Activated CD8-positive, alpha-beta memory T cell treated with anti-CD3 and anti-CD28 coated beads for 48 hours (primary cell): ENCODE measurements at places on chromosomes 7 and 10.

DNA sequence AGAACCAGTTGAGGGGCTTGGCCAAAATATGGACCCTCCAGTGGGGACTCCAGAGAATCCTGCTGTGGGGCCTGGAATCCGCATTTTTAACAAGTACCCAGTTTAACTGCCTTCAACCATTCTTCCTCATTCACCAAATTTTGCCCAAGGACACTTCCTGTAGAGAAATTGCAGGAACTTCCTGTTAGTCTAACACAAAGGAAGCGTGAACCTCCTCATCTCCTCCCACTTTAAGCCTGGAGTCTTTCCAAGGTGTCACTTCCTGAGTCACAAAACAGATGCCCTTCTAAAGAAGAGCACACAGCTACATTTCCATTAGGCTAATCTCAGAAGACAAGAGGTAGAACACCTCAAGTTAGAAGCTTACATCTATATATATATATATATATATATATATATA, 188.4 kb downstream of the PPP1R17 start:
- DNase-seq, result no peak

DNA sequence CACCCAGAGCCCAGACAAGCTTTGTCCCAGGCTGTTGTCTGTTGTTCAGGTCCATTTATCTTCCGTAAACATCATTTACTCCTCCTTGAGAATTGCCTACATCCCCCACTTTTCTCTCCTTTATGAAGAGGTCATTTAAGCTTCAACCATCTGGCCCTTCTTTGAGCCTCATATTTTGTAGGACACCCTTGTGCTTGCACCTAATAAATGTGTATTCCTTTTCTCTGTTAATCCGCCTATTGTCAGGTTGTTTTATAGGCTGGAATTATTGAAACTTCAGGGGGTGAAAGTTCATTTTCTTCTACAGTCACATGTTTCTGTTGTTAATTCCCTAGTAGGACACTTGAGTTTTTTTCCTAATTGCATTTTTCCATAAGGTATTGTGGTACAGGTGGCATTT, 19.6 kb upstream of the CTTNBP2 start:
- DNase-seq, result no peak

DNA sequence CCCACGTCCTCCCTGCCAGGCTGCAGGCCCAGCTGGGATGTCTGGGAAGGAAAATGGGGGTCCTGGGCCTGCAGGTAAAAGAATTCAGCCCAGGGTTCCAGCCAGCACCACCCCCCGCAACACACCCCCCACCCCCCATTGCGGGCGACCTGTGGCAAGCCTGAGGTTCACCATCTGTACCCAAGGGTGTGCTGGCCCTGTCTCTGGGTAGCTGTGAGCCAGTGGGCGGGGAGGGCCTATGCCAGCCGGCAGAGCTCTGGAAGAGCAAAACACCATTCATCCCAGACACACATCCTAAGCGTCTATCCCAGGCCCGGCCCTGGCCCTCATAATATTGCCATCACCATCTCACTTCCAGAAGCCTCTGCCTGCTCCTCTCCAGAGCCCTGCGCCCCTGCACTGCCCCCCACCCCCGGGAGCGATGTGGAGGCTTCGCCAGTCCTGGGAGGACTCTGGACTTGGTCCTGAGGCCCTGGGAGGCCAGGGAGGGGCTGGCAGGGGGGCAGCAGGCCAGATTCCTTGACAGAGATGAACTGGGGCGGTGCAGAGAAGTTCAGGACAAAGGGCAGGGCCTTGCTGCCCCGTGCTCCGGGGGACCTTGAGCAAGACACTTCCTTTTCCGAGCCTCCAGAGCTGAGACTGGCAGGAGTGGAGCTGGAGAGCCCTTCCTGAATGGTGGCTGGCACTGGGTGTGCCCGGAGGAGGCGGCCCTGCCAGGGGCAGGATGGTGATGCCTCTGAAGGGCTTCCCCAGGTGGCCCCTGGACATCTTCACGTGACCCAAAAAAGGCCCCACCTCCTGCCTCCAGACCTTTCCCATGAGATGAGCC, 8.7 kb upstream of the TTYH3 start:
- no peak for DNase-seq

DNA sequence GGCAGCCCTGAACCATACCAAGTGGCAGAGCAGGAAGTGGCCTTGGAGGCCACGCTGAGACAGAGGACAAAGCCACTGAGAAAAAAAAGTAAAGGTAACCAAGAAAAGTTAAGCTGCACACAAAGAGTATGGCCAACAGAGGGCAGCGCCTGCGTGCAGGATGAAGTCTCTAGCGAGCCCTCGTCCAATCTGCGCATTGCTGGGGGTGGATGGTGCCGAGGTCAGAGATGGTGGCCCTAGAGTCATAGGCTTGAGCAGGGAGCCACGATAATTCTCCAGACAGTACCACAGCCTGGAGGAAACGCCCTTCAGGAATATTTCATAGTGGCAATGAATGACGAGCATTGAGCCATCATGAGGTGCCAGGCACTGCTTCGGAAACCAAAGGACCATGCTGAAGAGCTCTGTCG, 9.7 kb downstream of the ATP6V0E2 start:
- DNase-seq, result no peak

DNA sequence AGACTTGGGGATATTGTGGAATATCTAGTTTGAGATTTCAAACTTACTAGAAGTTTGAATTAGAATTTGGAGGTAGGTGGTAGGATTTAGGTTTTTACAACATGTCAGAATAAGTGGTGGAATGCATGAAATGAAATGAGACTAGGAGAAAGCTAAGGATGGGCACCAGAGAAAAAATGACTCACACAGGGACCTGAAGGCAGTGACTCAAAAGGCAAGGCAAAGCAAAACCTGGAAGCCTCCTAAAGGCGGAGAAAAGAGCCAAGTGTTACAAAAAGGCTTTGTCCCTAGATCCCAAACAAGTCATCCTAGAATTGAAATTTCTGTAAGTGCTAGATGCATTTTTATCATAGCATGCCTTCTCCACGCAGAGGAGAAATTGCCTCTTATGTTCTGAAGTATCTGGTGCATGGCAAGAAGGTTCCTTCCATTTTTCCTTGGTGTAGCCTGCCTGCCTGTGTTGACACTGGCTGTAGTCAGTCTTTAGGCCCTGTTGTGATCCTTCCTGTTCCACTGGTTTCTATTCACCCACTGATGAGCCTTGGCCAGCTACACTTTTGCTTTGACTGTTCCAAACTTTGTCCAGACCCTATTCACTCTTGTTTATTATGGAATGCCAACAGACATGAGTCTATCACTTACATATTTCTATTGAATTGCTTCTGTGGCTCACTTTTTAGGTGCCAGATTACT, 109.3 kb downstream of the ETV1 start:
- no peak for DNase-seq

GRCh38 chr7:149610441-149611011, 112.9 kb upstream of the ZNF746 start:
- DNase-seq, result no peak

DNA sequence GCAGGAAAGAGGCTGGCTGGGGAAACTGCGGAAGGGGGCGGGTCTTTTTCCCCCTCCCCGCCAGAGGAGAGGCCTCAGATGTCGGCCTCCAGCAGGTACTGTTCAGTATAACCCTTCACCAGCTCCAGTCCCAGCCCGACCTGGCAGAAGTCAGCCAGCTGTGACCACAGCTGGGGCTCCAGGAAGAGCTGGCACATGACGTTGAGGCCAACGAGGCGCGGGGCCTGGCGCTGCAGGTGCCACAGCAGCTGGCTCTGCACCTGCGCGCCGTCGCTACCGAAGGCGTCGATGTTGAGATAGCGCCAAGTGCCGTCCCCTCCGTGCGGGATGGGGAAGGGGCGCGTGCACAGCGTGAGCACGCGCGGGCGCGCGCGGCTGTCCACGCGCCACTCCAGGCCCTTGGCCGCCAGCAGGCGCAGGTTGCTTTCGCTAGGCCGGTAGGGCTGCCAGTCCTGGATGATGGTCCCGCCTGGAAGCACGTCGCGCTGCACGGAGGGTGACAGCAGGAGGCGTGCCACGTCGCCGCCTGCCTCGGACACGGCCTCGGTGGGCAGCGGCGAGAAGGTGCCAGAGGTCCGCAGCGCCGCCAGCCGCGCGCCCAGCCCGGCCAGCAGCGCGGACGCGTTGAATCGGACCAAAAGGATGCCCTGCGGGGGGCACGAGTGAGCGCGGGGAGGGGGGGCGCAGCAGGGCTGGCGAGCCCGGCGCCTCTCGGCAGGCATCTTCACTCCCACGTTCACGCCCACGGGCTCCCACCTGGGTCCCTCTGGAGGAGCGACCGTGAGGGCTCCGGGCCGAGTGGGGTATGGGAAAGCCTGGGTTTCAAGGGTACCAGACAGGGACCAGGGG, 6.9 kb upstream of the VGF start:
- no peak for DNase-seq

- no peak for DNase-seq
Measured at GRCh38 chr7:64618785-64619456, 47.0 kb upstream of the ZNF107 start.

DNA sequence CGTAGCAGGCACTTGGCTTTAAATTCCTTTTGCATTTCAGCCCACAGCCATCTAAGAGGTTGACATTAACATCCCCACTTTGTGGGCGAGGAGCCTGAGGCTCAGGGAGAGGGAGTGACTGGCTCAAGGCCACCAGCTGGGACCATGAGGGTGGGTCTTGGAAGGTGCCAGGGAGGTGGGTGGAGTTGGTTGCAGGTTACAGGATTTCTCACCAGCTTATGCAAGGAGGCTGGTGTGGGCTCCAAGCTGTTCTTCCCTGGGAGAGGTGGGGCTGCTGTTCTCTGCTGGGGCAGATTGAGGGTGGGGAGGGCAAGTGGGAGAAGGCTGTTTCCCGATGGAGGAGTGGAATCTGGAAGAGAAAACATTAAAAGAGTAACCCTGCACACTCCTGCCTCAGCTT, 14.1 kb upstream of the C10orf95 start:
- no peak for DNase-seq

DNA sequence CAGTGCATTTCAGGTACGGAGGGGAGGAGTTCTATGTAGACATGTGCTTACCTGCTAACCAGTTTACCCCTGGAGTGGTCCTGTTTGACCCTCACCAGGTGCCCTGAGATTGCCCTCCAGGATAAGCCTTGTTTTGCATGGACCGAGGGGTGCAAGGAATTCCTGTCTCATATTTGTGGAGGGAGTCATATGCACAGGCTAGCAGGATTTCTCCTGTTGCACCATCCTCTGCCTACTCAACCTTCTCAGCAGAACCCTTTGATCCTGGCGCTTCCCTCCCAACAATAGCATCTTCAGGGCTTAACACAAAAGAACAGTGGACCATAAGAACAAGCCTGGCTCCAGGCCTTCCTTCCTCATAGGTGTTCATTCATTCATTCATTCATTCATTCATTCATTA, 7.2 kb downstream of the TRPV6 start:
- no peak for DNase-seq

DNA sequence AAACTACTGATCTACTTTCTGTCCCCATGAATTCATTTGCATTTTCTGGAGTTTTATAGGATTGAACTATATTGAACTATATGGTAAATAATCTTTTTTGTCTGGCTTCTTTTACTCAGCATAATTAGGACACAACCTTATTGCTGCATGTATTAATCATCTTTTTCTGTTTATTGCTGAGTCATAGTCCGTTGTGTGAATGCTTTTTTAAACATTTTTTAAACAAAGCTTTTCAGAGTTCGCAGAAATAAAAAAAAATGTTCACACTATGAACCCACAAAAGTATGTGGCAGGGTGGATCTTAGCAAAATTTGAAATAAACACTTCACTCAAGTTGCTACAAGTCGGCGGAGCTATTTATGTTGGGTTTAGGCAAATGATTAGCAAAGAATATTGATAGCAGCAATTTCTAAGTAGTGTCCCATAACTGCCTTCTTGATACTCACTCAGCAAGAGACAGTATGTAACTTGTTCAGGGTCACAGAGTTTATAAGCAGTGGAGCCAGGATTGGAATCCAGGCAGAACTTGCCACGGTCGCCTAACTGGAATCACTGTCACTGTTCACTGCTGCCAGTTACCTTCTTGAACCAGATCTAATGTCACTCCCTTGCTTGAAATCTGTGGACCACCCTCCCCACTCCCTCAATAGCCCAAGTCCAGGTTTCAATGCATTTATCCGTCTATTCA, 5.6 kb downstream of the CH25H start:
- DNase-seq, result no peak

DNA sequence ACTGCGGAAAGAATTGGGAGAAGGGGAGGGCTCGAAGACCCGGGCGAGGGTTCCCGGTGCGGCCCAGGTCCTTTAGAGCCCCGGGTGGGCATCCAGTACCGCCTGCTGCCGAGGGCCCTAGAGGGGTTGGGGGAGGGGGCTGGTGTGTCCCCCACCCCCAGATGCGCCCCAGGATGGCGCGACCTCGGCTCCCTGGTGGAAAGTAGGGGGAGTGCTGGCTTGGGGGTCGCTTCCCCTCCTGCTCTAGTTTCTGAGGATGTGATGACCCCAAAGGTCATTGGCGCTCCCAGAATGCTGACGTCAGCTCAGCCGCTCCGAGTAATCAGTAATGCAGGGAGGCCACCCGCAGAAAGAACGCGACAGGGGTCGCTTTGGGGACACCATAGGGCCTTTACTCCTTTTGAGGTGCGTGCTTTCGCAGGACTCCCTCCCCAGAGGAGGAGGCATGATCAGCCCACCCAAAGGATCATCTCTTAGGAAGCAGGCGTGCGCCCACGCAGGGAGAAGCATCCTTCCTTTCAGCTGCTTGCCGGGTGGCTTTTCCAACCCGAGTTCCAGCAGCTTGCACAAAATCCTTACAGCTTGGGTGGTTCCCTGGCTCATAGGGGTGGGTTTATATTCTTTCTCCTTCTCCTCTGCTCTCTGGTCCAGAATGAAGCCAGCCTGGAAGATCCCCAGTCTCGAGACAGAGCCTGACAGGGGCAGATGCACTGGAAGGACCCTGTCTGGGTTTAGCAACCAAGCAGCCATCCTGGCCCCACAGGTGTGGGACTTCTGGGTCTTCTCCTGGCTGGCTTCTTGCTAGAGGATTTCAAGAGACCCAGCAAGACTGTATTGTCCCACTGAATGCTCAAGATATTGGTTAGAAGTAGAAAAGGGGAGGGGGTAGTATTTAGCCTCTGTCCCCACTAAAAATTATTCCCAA, 1.3 kb upstream of the PRKAG2 start:
- no peak for DNase-seq

- DNase-seq, result no peak
Measured at GRCh38 chr7:151251328-151251688, 2.8 kb upstream of the SMARCD3 start.

GRCh38 chr7:133065301-133065700, 16.6 kb downstream of the CHCHD3 start:
- no peak for DNase-seq

- DNase-seq, result no peak
Measured at GRCh38 chr10:100586959-100587358, 51.2 kb downstream of the HIF1AN start.

DNA sequence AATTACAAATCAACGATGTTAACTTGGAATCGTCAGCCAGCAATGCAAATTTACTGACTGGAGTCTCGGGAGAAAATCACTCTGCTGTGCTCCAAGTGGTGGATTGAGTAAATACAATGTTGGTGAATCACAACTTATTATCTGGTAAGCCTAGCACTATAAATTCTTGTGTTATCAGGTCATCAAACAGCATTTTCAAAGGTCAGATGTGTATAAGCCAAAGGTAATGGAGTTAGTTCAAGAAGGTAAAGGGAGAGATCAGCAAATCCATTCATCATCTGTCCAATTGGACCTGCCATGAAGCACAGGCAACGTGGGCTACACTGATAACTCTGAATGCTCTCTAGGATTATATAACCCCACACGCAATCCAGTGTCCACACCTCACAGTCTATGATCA, 13.9 kb downstream of the CUBN start:
- DNase-seq, result no peak

- no peak for DNase-seq
Measured at GRCh38 chr7:75055830-75056772, 17.5 kb downstream of the RCC1L start.

- DNase-seq, result no peak
Measured at GRCh38 chr10:91557651-91558111, 75.2 kb downstream of the PPP1R3C start.
